ENCODE measurements at places on chromosomes 5 and 9.
A peak's percentile ranks its signal among the peaks of the same experiment; 100 is the strongest.

- no peak for DNase-seq
Measured at GRCh38 chr5:161333194-161333880, 213.2 kb downstream of the GABRB2 start.

DNA sequence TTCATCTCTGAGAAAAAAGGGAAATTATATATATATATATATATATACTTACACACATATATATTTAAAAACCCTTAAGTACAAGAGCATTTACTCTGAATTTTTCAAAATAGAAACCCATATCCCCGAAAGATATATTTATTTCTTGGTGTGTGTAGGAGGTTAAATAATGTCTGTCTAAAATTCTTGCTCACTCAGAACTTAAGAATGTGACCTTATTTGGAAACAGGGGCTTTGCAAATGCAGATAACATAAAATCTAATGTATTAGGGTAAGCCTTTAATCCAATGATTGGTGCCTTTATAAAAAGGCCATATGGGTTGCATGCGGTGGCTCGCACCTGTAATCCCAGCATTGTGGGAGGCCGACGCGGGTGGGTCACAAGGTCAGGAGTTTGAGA, 517.3 kb upstream of the TLE4 start:
- DNase-seq: no peak

DNA sequence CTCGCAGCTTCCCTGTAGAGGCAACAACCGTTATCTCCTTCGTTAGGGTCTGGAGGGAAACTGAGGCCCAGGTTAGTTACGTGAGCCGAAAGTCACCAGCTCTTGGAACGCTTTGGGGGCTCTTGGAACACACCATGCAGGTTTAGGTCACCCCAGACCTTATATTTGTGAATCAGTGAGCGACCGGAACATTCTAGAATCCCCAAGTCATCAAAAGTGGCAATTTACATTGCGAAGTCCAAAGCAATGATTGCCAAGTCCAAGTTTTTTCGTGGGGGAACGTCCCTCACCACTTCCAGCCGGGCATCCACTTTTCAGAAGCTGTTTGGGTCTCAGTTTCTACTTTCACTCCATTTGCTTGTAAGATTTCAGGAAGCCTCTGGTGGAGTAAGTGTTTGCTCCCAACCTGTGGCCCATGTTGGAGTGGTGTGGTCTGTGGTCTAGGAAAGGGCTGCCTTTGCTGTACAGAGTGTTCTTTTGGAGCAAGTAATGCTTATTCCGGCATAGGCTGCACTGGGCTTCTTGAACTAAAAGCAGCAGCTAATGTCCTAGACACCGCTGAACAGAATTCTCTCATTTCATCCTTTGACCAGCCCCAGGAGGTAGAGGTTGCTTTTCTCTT, 32.8 kb upstream of the SPRY4 start:
- DNase-seq: no peak

DNA sequence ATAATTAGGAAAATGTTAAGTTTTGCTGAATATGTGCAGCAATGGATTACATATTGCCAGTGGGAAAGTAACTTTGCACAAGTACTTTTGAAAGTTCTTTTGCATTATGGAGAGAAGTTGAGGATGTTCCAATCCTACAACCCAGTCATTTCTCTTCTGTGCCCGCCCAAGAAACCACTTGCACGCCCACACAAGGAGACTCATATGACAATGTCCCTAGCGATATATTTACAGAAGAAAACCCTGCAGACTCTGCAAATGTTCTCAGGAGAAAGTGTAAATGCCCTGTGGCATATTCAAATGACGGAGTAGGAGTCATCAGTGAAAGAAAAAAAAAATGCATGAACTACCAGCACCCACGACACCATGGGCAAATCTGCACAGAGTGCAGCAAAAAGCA, 356.5 kb downstream of the CTNND2 start:
- DNase-seq: no peak

- no peak for DNase-seq
Measured at GRCh38 chr5:134902071-134902801, 2.7 kb upstream of the PCBD2 start.

DNA sequence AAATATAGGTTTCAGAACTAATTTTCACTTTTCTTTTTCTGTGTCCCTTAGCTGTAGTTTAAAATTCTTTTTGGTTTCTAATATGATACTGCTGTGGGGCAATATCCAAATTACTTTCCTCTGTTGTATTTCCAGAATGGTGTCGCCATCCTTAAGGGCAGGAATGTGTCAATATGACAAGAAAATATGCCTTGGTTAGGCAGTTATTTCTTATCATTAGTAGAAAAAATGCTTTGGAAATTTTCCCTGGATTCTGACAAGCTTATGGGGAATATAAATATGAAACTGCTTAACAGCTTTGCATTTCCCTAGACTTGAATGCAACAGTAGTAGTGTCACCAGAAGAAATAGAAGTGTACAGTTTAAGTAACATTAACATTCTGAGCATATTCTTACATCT, 29.4 kb downstream of the ANKRD34B start:
- no peak for DNase-seq

DNA sequence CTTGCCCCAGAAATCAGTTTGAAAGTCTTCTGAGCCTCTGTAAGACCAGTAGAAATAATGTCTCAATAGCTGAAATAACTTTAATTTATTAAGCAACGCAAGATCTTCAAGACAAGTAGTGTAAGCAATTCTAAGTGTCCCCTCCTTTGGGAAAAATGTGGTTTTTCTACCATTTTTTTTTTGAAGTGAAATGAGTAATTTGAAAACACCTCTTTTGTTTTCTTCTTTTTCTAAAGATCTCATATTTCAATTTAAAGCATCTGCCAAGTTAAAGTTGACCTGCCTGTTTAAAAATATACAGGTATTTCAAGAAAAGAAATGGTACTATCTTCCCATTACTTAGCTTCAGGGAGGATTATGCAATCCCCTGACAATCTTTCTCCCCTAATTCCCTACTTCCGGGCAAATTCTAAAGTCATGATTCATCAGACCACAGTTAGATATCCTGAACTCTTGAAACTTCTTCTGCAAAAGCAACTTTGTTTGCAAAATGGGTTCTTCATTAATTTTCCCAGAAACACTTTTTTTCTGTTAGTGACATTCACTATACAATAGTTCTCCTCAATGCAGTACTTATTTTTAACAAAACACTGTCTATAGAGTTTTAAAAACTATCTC, 7.8 kb upstream of the ANXA1 start:
- no peak for DNase-seq

GRCh38 chr5:3526551-3527185, 69.0 kb upstream of the IRX1 start:
- no peak for DNase-seq

GRCh38 chr5:159304961-159305595, 25.2 kb downstream of the IL12B start:
- DNase-seq: no peak

GRCh38 chr5:92552206-92553160, 1028.5 kb downstream of the NR2F1-AS1 start:
- DNase-seq: peak; percentile 46

DNA sequence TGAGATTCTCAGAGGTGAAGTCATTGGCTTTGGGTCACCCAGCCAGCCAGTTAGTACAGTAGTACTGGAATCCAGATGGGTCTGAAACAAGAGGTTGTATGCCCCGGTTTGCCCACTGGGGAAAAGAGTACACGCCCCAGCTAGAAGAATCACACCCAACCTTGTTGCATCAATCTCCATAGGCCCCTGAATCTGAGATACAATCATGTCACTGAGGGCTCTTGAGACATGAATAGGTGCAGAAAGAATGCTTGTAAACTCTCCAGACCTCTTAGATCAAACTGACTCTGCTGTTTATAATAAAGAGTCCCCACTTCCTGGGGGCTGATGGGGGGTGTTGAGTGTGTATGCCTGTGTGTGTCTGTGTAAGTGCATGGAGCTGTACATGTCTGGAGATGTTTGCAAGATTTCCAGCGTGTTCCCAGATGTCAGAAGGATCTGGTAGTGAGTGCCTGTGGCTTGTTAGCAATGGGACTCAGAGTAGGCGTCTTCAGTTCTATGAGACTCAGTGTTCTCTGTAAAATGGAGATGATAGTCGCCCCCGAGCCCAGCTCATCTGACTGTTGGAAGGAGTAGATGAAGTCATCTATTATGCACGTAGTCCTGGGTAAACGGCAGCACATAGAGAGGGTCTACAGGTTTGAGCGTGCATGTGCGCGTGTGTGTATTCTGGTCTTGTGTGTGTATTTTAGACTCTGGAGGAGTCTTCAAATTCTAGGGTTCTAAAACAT, 48.2 kb downstream of the COL27A1 start:
- no peak for DNase-seq

DNA sequence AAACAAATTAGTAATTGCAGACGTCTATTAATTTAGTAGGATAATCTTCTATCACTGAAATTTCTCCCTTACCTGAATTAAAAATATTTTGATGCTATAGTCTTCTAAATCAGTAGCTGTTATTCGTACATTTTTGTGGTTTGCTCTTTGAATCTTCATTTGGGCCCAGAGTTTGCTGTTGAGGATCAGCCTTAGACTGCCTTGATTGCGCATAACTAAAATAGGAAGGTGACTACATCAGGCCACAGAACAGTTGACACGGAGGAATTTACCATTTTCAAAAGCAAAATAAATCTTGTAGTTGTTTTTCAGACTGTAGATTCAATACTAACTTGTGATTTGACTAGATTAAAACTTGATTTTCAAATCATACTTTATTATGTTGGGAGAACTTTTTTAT, 11.8 kb upstream of the NADK2 start:
- DNase-seq: no peak

DNA sequence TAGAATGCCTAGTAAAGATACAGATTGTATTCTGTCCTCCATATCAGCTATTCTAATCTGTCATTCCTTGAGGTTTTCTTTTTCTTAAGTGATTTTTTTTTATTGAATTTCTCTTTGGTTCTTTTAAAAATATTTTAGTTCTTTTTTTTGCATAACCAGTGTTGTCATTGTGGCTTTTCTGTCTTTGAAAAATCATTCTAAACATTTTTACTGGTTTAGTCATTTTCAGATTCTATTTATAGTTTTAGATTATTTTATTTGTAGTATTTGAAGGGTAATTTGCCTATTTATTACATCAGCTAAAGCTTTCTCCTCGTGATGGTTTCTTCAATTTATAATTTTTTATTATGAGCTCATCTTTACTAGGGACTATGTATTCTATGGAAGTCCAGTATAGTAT, 78.1 kb downstream of the NDUFAF2 start:
- no peak for DNase-seq

GRCh38 chr5:6556089-6556801, 76.6 kb downstream of the NSUN2 start:
- DNase-seq: no peak

- DNase-seq: no peak
Measured at GRCh38 chr9:100669968-100670367, 92.1 kb downstream of the CAVIN4 start.

GRCh38 chr9:113665756-113666155, 202.2 kb downstream of the RGS3 start:
- no peak for DNase-seq

DNA sequence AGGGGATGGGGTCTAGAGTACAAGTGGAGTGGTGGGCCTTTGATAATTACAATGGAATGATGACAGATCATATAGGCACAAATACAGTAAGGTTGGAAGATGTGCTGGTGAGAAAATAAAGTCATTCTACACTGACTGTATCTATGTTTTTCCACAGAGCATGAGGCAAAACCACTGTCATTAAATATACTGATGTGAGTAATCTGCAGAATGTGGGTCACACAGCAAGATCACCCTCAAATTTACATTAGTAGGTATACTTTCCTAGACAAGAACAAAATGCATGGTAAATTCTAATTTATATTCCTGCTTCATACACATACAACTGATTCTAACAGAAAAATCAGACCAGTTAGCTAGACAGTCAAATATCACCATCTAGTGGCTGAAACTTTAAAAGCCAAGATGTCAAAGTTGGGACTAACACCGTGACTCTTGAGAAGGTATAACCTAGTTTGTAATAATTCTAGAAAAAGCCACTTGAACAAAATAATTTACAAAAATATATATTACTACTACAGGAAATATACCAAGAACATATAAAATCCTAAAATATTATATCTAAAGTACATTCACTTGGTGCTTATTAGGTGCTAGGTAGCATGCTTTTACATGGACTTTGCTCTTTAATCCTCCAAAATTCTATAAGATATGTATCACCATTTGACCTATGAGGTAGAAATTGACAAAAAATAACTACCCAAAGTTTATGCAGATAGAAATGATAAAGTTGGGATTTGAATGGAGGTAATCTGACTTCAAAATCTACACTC, 19.5 kb downstream of the TTC33 start:
- DNase-seq: peak; percentile 33

- no peak for DNase-seq
Measured at GRCh38 chr5:125011014-125011413, 264.6 kb upstream of the ZNF608 start.

DNA sequence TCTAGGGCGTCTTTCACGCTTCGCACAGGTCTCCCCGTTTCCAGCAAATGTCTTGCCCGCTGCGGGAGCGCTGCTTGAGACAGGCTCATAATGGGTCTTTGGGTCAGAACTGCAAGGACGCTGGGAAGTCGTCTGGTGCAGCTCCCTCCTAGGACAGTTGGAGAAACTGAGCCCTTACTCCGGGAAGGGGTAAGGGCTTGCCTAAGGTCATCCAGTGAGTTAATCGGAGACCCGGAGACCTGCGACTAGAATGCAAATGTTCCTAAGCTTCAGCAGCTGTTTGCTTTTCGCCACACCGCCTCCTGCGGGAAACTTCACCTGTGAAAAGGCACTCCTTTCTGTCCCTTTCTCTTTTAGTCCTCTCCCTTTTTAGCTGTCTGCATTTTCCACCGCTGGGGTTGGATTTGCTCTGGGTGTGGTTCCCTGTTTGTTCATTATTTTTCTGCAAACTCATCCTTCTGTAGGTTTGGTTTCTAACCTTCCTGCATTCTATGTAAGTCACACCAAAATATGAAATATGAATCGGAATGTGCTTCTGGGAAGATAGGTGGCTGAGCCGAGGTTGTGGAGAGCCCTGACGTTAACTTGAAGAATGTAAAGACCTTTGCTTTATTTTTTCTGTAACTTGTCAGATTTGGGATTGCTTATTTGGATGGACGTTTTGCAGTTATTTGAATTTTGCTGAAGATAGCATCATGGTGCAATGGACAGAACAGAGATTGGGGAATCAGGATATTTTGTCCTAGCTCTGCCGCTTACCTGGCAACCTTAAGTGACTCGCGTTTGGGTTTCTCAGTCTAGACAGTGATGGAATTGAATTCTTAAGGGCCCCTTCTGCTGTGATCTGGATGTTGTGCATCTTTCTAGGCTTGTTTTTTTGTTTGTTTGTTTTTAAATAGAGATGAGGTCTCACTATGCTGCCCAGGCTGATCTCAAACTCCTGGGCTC, 909 bp downstream of the SLC36A1 start:
- peak; percentile 14 for DNase-seq

GRCh38 chr5:111999286-111999685, 242.3 kb upstream of the NREP start:
- DNase-seq: no peak

GRCh38 chr5:126531543-126532120, 63.4 kb downstream of the ALDH7A1 start:
- DNase-seq: no peak

GRCh38 chr5:177967221-177967887, 28.7 kb downstream of the PROP1 start:
- no peak for DNase-seq

Measured in HEK293T (cell line).